ENCODE measurements at places on chromosomes 2 and 18.

GRCh38 chr2:38224181-38224580, 148.2 kb upstream of the CYP1B1 start:
- no peak for DNase-seq

DNA sequence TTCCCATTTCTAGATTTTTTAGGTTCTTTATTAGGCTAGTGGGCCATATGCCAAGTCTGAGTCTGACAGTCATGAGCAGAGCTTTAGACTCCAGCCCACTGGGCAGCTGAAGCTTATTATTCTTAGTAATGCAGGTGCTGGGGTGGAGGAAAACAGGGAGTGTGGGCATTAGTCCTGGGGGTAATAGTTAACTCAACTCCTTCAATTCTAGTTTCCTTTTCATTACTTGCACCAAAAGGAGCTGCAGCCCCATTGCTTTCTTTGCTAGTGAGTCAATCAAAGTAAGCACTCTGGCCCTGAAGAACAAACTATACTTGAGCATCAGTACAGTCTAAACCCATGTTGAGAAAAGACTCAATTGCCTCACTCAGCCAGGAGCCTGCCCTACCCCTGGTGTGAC, 35.5 kb downstream of the ICOS start:
- no peak for DNase-seq

GRCh38 chr2:182435754-182436153, 8.9 kb upstream of the PDE1A start:
- DNase-seq, result no peak

- DNase-seq, result no peak
Measured at GRCh38 chr2:150076281-150076680, 411.2 kb downstream of the RND3 start.

DNA sequence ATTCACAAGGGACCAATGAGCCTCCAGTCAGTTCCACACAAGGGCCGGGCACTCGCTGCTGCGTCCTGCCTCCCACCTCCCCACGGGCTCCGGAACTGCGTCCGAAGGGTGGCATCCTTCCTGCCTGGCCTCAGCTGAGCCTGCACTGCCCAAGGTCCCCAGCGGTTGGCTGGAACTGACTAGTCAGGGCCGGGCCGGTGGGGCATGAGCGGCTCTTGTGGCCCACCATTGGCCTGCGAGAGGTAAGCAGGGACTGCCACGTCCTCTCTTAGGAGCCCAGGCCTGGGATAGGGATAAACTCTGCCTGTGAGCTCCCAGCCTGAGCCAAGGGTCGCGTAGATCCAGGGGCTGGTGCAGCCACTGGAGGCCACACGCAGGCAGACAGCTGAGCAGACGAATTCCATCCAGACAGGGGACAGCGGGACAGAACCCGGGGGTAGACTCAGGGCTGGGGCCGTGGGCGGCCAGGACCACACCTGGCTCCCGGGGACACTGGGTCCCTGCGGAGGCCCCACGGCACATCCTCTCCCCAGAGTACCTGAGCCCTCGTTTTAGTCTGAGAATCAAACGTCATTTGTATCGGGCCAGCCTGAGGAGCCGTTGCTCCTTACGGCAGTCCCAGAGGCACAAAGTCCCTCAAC, 148.4 kb downstream of the ZNF516 start:
- DNase-seq, result no peak

- DNase-seq, result no peak
Measured at GRCh38 chr2:240469239-240469636, 33.8 kb downstream of the GPC1 start.

GRCh38 chr2:160043265-160043664, 19.1 kb downstream of the PLA2R1 start:
- no peak for DNase-seq

Data from T-helper 22 cell (primary cell).